Osteocyte (in vitro differentiated cells): ENCODE measurements at places on chromosomes 3 and 15. TPM values are rescaled to one million over a fixed set of nuclear protein-coding genes. Genes with fewer than 3 reads are reported as not detected.

DNA sequence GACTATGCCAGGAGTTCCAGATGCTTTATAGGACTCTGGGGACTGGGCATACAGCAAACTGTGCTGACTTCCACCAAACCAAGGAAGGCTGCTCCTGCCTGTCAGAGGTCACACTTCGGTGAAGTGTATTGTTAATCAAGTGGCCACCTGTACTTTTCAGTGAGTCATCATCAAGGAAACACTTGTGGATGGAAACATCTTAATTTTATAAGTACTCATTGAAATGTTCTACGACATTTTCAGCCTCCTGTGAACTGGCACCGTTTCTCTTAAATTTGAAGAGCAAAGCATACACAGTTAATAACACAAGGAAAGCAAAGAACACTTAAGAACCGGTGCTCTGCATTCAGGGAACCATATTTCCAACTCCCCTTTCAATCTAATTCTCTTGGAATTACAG lies 801.7 kb upstream of the DPPA4 start:
- DNase-seq = no peak

DNA sequence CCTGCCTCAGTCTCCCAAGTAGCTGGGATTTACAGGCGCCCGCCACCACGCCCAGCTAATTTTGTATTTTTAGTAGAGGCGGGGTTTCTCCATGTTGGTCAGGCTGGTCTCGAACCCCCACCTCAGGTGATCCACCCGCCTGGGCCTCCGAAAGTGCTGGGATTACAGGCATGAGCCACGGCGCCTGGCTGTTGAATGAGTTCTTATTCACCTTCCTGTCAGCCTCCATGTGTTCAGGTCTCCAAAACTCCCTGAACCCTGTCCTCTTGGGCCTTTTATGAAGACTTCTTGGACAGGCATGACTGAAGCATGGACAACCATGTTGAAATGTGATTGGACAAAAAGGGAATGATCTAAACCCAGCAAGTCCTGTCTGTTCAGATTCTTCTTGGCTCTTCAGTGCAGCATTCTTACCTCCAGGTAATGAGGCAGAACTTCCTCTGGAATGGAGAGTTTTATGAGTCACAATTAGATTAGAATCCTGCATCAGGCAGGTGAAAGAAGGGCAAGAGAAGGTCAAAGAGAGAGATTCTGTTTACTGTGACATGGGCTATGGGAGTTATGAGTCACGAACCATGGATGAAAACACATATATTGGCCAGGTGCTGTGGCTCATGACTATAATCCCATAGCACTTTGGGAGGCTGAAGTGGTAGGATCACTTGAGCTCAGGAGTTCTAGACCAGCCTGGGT lies 23.1 kb upstream of the EIF4A2 start:
- no peak for DNase-seq

GRCh38 chr3:78963771-78964170 lies 804.0 kb downstream of the ROBO1 start:
- no peak for DNase-seq

OR4M2 gene
- total RNA-seq = not detected in 2 replicates

GRCh38 chr3:163543662-163544061 lies 1534.6 kb downstream of the SI start:
- DNase-seq = no peak

DNA sequence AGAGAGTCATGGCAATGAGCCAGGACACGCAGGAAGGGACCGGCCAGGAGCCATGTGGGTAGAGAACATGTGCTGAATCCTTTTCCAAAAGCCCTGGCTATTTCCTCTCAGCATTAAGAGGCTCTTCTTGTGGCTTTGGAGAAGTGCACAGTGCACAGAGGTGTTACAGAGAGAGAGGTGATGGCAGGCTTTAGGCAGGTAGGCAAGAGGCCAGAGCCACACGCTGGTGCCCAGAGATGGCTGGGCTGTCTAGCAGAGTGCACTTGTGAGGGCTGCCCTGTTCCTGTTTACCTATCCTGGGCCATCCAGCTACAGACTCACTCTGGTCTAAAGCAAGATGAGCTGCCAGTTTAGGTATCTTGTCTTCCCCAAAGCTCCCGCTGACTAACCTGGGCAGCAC lies 402.6 kb downstream of the OCA2 start:
- DNase-seq = no peak

STRA6 gene
- total RNA-seq = 23.2 and 25.8 TPM in 2 replicates

OR5K4 gene
- not detected in 2 replicates for total RNA-seq

DNA sequence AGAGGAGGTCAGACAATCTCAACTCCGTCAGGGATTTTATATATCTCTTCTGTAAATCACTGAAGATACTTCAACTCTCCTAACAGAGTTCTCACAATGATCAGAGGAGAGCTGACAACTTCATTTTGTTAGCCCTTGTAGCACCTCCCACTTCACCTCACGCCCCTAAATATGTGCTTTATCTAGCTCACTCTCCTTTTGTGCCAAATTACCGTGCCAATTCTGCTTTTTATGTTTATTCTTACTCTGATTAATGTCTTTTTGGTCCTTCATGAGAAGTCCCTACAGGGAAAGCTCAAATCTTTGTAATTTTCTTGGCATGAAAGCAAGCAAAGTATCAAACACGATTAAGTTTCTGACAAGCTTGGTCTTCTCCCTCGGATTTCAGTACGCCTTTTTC lies 636.1 kb upstream of the NAALADL2 start:
- no peak for DNase-seq

GRCh38 chr3:119659606-119660291 lies 640 bp downstream of the POPDC2 start:
- no peak for DNase-seq

DNA sequence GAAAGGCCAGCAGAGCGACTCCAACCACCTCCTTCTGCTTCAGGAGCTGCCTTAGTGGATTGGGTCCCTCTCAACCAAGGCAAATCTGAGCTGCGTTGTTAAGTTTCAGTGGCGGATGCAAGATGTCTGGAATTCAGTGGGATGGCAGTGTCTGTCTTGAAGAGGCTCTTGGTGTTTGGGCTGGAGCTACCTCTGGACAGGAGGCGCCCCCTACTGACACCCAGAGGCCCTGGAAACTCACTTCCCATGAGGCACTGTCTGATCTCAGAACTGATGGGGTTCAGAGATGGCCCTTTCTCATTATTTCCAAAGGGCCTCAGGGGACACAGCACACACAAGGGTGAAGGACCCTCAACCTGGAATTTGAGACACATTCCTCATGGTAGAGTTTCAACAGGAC lies 6.0 kb upstream of the SLC28A1 start:
- no peak for DNase-seq

RARB gene
- 4.8 and 5.0 TPM in 2 replicates for total RNA-seq

DNA sequence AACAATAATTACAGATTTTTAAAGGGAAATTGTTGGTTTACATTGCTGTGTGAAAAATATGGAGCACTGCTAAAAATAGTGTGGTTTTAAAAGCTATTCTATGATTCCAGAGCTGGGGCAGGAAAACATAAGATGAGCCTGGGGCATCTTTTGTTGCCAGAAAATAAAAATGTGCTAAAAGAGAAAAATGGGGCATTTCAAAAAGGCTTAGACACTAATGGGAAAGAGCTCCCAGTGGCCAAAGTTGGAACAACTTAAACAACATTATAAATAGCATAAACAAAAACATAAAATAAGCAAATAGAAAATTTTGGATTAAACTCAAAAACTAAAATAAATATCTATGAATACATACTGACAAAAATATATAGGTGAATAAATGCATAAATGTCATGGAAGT lies 478.9 kb downstream of the NLGN1 start:
- no peak for DNase-seq

ZMYND10 gene
- total RNA-seq = 0.50 and 1.6 TPM in 2 replicates

PGBD4 gene
- total RNA-seq = 2.0 TPM in 2 replicates

- no peak for DNase-seq
Measured at GRCh38 chr3:31193871-31194270, 299.4 kb upstream of the GADL1 start.

DNA sequence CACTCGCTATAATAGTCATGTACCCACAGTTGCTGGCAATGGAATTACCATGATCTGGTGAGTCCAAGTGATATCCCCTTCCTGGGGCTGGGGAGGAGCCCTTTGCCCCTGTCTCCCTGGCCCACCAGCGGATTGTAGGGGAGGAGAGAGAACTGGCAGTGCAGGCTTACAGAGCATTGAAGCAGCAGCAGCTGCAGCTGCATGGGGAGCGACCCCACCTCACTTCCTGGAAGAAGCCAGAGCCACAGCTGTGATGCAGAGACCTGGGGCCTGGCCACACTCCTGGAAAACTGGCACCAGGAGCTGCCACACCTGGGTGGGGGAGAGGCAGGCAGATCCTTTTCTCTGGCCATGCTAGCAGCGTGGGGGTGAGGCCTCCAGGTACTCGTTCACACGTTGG lies 300.1 kb upstream of the PROK2 start:
- no peak for DNase-seq

- no peak for DNase-seq
Measured at GRCh38 chr3:63964681-63965485, 52.7 kb upstream of the SCAANT1 start.

REC114 gene
- not detected in 2 replicates for total RNA-seq

- DNase-seq = no peak
Measured at GRCh38 chr3:17631609-17632008, 110.8 kb downstream of the TBC1D5 start.

DNA sequence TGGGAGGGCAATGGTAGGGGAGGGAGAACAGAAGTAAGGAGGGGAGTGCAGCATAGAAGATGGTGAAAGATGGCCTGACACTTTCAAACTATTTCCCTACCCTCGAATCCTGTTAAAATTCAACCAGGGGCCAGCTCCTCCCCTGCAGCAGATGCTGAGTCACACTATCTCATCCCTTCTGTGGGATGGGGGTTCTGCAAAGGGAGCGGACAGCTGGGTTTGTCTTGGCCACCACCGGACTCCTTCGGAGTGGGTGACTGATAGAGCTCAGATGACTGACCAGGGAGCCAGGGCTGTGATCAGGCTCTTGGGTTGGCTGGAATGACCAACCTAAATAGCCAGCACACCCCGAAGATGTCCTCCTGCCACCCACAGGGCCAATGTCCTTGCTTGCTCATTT lies 33.6 kb upstream of the TMCC1 start:
- DNase-seq = no peak

SLC22A13 gene
- total RNA-seq = 0.99 and 1.2 TPM in 2 replicates

- no peak for DNase-seq
Measured at GRCh38 chr3:186613637-186614265, 891 bp downstream of the AHSG start.

CLSTN2 gene
- total RNA-seq = 143 and 161 TPM in 2 replicates

- no peak for DNase-seq
Measured at GRCh38 chr15:84657748-84658079, 285 bp downstream of the NMB start.

SLC38A3 gene
- 3.9 and 4.5 TPM in 2 replicates for total RNA-seq

DNA sequence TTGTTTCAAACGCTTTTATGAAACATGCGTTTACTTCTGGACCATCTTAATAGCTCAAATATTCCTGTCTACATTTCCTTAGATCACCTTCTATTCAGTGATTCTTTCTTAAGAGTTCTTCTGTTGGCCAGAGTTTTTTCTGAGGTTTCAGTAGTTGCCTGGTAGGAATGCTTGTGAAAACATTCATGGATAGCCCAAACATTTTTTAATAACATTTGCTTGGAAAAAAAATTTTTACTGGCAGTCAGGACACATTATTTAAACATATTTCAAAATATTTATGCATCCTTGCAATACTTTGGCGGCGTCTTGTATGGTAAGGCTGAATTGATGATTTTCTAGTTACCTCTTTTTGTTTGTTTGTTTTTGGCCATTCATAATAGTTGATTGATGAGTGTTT lies 47.4 kb upstream of the ZBTB20 start:
- DNase-seq = no peak

P2RY13 gene
- total RNA-seq = not detected in 2 replicates

UPK1B gene
- total RNA-seq = 0.24 TPM in 1 of 2 replicates, not detected in the other

VIPR1 gene
- total RNA-seq = 8.9 and 9.2 TPM in 2 replicates

DNA sequence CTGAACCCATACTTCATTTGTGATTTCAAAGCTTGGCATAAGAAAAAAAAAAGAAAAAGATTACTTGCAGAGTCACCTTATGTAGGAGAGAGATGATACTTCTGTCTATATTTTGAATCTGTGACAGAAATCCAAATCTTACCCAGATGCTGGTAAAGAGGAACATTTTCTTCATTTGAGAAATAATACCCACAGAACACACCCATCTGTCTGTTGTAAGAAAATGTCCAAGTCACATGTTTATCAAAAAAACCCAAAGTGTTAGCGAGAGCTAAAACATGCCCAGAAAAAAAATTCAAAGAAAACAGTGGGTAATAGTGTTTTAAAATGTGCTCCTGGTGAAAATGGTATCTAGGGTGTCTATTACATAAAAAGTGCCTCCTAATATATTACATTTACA lies 18.0 kb upstream of the RAP2B start:
- DNase-seq = no peak

DNA sequence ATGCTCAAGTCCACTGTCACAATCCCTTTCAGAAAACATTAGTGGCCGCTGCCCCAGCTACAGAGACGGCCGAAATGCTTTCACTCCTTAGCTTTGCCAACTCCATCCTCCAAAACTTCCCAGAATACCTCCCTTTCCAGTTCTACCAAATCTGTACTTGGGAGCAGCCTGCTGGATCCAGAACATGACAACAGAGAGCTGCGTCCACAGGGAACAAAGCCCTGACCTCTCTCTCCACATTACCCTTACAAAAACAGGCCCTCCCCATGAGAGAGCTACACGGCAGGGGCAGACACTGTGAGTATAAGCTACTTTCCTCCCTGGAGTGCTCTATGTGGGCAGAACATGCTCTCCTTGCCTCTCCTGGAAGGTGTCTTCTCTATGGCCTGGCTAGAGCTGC lies 6.3 kb downstream of the RBM15B start:
- no peak for DNase-seq

DNA sequence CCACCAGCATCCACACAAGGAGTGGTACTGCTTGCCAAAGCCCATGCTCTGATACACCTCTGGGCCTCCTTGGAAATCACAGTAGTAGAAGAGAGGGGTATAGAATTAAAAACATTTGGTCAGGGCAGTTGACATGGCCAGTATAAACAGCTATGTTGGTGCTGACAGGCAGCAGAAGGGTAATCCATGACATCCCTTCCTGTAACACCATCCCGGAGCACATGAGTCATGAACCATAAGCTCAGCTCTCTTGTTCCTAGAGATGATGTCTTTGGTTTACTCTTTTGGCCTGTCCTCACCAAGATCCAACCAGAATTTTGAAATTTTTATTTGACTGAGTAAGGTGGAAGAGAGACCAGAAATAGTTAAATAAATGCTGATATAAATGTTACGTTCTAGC lies 132.6 kb upstream of the CTDSPL start:
- no peak for DNase-seq

- no peak for DNase-seq
Measured at GRCh38 chr3:38634111-38634510, 15.4 kb downstream of the SCN5A start.

DNA sequence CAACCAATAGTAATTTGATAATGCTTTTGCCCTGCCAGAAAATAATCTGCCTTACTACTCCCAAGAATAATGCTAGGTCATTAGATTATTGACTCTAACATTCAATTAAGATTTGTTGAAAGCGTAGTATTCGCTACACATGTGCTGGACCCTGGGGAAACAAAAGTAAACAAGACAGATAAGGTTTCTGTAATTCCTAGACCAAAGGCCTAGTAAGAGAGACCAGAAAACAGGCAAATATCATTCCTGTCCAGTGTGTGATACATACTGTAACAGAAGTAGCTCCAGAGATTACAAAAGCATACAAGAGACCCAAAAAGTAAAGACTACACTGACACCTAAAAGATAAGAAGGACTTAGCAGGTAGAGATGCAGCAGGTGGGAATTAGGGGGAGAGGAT lies 60.8 kb downstream of the PLOD2 start:
- no peak for DNase-seq
